Astrocyte of the hippocampus (primary cell): ENCODE measurements at places on chromosomes 2 and 18.
A peak's percentile ranks its signal among the peaks of the same experiment; 100 is the strongest.

DNA sequence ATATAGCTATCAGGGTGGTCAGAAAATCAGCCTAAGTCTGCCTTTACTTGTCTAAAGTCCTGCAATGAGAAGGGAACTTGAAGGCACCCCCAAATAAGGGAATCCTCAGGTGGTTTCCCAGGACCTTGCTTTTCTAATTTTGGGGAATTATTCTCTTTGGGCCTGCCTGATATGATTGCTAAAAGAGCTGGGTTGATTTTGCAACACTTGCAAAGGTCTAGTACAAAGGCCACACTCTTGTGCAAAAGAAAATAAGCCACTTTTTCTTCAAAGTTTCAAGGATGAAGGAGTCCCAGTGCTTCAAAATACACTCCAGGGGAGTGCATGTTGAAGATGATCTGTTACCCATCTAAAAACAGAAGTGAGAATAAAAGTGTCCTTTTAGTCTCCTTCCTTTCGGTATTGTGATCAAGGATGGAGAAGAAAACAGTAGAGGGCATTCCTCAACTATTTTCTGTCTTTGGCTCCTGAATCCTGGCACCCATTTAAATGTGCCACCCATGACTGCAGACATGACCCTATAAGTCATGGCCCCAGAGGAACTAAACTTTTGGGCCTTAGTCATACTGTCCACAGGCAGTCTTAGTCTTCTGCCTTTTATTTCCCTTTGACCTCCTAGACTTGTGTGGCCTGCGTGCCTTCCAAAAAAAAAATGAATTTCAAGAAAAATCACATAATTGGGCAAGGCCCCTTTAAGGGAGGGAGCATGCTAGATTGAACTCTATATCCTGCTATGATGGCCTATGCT is 5.1 kb downstream of the SULT1C3 start:
- DNase-seq: no peak

- DNase-seq: no peak
These were observed 2.1 kb downstream of the PPP3R1 start for GRCh38 chr2:68250196-68250595.

GRCh38 chr2:106863387-106863786 is 22.6 kb downstream of the ST6GAL2 start:
- DNase-seq: no peak

- peak; percentile 38 for DNase-seq
These were observed 168.2 kb downstream of the GALNT1 start for GRCh38 chr18:35749701-35750100.

DNA sequence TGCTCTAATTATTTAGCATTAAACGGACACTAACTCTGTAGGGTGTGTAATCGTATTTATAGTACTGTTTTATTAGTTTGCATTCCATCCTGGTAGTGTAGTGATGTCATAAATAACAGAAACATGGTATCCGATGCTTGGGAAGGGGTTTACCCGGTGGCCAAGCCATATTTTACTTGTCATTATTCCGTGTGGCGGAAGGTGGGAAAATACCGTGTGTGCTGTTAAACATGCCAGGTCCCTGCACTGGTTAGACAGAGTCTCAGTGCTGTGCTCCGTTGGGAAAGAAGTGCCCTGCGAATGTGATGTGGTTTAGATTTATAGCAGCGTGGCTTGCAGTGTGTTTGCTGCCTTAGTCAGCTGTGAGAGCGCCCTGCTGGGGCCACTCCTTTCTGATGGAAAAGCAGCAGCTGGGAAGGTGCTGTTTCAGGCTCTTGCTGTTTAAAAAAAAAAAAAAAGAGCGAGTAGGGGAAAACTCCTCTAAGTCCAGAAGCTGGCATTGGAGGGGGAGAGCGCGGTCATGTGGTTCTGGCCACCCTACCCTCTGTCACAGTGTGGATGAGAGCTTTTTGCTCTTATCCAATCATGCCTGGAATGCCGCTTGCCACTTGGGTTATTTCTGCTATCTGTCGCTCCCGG is 211.0 kb downstream of the NEDD4L start:
- DNase-seq: peak; percentile 47

DNA sequence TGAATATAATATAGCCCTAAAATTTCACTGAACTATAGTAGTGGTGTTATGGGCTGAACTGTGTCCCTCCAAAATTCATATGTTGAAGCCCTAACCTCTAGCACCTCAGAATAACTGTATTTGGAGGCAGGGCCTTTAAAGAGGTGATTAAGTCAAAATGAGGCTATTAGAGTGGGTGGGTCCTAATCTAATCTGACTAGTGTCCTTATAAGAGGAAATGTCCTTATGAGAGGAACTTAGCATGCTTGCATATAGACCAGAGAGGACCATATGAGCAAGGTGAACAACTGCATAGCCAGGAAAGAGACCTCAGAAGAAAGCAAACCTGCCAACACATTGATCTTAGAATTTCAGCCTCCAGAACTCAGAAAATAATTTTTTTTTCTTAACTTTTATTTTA is 238.4 kb downstream of the ZEB2 start:
- no peak for DNase-seq

DNA sequence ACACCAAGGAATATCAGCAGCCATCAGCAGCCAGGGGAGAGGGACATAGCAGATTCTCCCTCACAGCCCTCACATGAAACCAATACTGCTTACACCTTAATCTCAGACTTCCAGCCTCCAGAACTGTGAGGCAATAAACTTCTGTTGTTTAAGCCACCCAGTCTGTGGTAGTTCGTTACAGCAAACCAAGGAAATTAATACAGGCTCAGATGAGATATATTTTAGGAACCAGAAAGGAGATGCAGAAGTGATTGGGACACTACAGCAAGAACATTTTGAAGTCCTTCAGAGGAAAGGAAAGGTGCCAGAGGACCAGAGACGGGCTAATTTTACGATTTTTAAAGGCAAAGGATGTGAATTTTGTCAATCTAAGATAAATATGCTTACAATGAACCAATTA is 60.6 kb downstream of the IKZF2 start:
- DNase-seq: no peak

GRCh38 chr2:101710036-101710435 is 12.5 kb downstream of the MAP4K4 start:
- no peak for DNase-seq

- DNase-seq: peak; percentile 42
These were observed 26.0 kb upstream of the FOSL2 start for GRCh38 chr2:28366496-28367282.

DNA sequence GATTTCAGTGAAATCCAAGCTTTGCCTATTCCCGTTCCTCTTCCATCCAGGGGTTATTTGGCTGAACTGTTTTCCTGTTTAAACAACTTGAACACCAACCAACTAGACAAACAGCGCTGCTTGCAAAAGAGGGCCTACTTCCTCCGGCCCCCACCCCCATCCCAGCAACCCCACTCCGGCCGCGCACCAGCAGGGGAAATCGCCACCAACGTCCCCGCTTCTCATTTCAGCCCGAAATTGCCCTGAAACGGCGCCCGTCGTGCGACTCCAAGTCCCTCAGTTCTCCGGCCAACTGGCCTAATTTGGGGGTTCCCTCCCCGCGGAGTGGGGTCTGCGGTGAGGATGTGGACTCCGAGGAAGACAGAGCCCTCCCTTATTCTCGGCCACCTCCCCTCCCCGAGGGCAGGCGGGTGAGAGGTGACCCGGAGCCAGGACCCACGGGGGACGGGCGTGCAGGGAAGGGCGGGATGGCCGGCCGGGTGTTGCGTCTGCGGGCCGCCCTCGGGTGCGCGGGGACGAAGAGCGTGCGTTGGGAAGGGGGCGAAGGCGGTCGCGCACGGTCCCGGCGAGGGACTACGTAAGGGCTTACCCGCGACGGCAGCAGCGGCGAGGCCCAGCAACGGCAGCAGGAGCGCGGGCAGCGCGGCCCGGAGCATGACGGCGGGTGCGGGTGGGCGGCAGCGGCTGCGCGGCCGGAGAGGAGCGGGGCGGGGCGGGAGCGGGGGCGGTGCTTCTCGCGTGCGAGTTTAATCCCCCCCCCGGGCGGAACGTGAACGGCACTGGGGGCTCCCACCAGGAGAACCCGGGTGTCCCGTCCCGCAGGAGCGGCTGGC is at the start of gene CD302:
Gene CD302 (minus strand): TSS at position 666 of the 833 bp plus-strand sequence. CDS start 10 bp downstream, at position 656.
- peak; percentile 76 for DNase-seq

DNA sequence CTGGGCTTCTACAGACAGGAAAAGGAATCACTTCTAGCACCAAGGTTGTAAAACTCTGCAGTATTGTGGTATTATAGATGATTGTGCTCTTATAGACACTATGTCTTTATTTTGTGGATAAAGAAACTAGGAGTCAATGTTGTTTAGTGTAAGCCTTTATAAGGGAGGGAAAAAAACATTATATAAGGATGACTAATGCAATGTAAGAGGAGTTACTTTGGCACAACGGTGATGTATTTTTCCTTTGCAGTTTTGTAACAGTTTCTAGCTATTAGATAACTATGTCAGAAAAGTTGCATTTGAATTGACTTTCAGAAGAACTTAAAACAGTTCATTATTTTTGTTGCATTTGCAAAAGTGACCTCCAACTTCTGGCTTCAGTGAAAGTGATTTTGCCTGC is 545.4 kb downstream of the CCDC85A start:
- DNase-seq: no peak

GRCh38 chr2:120910956-120911951 is 175.6 kb downstream of the GLI2 start:
- no peak for DNase-seq
